ENCODE measurements at places on chromosomes 6 and 20.
A peak's percentile ranks its signal among the peaks of the same experiment; 100 is the strongest.

- peak; percentile 7 for DNase-seq
These were observed 42.6 kb upstream of the ZNFX1 start for GRCh38 chr20:49320460-49320859.

- no peak for DNase-seq
These were observed 637 bp upstream of the HIVEP2 start for GRCh38 chr6:142945446-142946180.

GRCh38 chr6:91539456-91539855 lies 952.6 kb upstream of the MAP3K7 start:
- no peak for DNase-seq

DNA sequence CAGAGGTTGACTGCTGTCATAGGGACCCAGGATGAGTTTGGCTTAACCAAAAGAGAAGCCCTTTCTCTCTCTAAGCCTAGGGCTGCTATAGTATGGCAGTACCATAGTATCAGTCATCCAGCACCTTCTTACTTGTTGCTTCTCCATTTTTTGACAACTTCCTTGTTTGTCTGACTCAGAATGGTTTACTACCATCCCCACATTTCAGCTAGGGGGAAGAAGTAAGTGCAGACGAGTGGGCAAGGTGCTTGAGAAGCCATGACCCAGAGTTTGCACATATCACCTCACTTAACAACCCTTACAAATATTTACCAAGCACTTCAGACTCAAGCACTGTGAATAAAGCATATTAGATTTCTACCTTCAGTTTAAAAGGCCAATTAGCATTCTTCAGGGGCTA lies 289.9 kb upstream of the TSHZ2 start:
- no peak for DNase-seq

GRCh38 chr20:41304424-41305079 lies 13.0 kb downstream of the ZHX3 start:
- no peak for DNase-seq

DNA sequence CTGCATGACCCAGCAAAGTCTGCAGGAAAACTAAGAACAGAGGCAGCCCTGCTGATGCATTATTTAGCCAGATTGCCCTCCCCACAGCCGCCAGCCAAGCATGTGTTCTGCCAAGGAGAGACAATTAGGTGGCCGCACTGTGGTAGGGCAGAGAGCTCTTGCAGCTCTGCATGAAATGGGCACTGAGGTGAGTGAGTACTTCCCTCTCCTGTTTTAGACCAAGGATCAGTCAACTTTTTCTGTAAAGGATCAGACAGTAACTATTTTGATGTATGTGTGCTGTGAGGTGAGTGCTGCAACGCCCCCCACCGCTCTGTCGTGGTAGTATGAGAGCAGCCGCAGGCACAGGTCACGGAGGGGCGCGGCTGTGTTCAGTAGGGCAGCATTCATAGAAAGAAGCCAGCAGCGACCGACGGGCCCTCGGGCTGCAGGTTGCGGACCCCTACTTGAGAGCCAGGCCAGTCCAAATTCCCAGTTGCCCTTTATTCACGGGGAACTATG lies 23.8 kb upstream of the FAM50B start:
- no peak for DNase-seq

GRCh38 chr6:106495014-106495413 lies 134.3 kb downstream of the RTN4IP1 start:
- DNase-seq = no peak

DNA sequence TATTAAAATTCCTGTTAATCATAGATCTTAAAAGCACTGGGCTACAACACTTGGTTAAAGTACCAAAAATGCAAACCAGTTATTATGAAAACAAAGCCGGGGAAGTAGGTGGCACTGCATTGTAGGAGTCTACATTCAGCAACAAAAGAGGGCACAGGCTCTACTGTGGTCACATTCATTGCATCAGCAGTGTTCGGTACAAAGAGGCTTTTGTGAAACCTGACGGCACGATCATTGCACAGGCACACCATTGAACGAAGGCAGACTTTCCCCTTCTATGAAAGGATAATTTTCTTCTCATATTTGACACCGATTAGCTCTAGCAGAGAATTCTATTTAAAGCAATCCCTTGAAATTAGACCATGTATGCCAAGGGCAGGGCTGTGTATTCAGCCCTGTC lies 44.6 kb upstream of the AGPAT4 start:
- DNase-seq = peak; percentile 26

GRCh38 chr6:169213814-169214520 lies 39.7 kb downstream of the THBS2 start:
- no peak for DNase-seq
